ENCODE measurements at places on chromosomes 13 and 19.

GRCh38 chr19:14091081-14091812 lies 696 bp upstream of the SAMD1 start:
- DNase-seq: peak; percentile 80

- DNase-seq: peak; percentile 84
Observed at GRCh38 chr13:21176215-21176981, at the start of the genes MRPL57 and SKA3. TSS of gene MRPL57 (plus strand) at chr13:21176658. CDS start at chr13:21176917, 259 bp downstream. TSS of gene SKA3 (minus strand) at chr13:21176552. CDS start at chr13:21176477, 75 bp downstream.

DNA sequence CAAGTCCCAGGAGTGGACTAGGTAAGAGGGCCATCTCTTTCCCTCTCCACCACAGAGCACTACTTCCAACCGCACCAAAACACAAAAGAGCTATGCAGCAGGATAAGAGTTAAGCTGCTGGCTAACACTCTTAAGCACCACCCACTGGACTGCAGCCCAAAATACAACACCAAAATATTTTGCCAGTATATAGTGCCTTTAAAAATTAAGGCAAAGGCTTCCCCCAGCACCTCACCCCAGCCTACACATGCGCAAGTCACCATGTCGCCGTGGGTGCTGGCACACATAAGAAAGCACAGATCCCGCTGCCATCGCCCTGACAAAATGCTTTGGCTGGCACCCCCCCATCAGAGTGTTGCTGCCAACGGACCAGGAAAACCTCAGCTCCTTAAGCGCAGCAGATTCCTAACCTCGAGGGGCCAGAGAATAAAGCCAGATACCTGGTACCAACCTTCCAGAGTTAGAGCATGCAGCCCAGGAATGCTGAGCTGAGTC lies 608.3 kb downstream of the PCDH17 start:
- DNase-seq: no peak

GRCh38 chr13:45162194-45162593 lies 38.7 kb downstream of the KCTD4 start:
- no peak for DNase-seq

GRCh38 chr19:57934820-57935665 lies at the start of gene ZNF418:
TSS of gene ZNF418 (minus strand) at chr19:57935402. CDS start at chr19:57933822, 1,580 bp downstream.
- DNase-seq: peak; percentile 45

GRCh38 chr19:1855040-1855827 lies 7.0 kb upstream of the REXO1 start:
- no peak for DNase-seq

GRCh38 chr13:23630349-23631093 lies 60.3 kb downstream of the TNFRSF19 start:
- no peak for DNase-seq

- no peak for DNase-seq
Observed at GRCh38 chr13:33250609-33251008, 34.9 kb downstream of the STARD13 start.

DNA sequence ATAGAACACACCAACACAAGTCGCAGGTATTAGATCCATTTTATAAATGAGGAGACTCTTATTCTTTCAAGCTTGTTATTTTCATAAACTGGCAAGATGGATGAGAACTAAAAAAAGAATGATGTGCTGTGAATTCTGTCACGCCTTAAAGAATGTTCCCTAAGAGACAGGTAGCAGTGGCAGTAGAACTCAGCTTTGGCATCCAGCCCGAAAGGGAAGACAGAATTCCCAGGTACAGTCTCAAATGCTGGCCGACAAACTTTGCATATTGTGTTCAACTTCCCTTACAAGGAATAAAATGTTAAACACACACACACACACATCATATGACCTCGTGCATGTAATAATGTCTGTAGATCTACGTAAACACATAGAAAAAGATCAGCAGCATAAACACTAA lies 3.2 kb downstream of the TMEM272 start:
- DNase-seq: no peak

GRCh38 chr13:27395007-27395510 lies 29.4 kb upstream of the GTF3A start:
- no peak for DNase-seq

- DNase-seq: peak; percentile 52
Observed at GRCh38 chr19:37551129-37551993, 43.2 kb downstream of the ZNF571 start.

DNA sequence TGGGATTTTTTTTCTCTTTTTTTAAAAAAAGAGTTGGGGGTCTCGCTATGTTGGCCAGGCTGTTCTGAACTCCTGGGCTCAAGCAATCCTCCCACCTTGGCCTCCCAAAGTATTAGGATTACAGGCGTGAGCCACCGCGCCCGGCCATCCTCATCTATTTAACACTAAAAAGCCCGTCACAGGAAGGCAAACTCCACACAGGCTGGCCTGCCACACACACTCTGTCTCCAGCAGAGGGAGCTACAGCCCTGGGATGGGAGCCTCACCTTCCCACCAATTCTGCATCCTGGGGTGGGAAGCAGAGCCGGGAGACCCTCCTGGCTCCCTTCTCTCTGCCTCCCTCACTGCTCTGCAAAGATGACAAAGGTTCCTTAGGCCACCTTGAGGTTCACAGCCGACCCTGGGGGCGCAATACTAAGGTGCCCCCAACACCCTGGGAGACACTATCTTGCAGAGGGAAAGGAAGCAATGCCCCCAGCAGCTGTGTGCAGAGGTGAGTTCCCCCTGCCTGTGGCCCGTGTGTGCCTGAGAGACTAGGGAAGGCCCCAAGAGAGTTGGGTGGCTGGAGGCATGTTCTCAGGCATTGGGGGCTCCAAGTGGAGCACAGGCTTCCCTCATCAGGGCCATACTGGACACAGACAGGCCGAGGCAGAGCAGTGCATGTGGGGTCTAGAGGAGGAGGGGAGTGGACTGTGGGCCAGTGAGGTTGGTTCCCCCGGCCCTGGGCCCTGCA lies 27.4 kb upstream of the TIMM44 start:
- no peak for DNase-seq

- DNase-seq: no peak
Observed at GRCh38 chr19:44609219-44609618, 4.1 kb upstream of the IGSF23 start.

DNA sequence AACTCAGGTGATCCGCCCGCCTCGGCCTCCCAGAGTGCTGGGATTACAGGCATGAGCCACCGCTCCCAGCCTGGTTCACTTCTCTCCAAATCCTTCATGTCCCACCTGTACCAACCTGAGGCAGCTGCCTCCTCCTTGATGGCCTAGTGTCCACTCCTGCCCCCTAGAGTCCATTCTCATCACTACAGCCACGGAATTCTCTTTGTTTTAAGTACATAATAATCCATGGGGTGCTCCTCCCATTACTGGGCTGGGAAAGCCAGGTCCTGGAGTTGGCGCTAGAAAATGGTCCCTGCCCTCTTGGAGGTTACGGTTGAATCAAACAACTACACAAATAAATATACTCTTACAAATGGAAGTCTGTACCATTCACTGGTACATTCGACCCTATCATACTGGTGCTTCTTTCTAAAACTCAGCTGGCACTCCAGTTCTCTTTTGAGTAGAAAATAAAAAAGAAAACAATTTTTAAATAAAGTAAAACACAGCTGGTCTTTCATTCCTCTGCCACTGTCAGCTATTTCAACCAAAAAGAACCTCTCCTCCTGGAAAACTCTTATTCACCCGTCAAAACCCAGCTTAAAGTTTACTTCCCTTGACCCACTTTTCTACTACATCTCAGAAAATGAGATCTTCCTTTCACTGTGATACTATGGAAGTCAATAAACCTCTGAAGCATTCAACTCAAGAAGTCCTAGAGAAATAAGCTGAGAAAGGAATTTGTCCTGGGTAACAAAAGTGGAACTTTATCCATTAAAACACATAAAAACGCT lies 22.4 kb upstream of the ARHGEF18 start:
- no peak for DNase-seq

GRCh38 chr13:92901739-92902138 lies 324.9 kb upstream of the GPC6 start:
- no peak for DNase-seq

- peak; percentile 40 for DNase-seq
Observed at GRCh38 chr19:46954993-46955812, 64.4 kb upstream of the NPAS1 start.

GRCh38 chr13:94154367-94154766 lies 325.1 kb downstream of the DCT start:
- DNase-seq: no peak

DNA sequence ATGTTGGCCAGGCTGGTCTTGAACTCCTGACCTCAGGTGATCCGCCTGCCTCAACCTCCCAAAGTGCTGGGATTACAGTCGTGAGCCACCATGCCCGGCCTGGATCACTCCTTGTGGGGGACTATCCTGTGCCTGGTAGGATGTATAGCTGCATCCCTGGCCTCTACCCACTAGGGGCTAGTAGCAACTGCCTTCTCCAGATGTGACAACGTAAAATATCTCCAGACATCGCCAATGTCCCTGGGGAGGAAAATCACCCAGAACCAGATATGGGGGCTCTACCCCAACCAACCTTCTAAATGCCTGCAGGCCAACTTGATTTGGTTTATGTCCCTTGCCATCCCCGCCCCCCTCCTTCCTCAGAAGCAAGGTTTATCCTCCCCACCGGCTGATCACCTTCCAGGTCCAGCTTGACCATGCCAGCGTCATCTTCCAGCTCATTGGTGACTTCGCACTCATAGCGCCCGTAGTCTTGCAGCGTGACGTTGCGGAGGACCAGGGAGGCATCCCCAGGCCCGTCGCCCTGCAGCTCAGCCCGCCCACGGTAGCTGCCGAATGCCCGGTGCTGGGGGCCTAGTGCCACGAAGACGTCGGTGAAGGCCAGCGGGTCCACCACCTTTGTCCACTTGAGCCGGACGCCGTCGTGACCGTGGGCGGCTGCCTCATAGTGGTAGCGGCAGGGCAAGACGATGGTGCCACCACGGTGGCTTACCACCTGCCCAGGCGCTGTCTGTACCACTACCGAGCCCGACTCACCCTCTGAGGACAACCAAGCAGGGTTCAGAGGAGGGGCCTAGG lies 12.5 kb downstream of the TM6SF2 start:
- no peak for DNase-seq

GRCh38 chr19:51460164-51460992 lies 2.1 kb upstream of the SIGLEC8 start:
- no peak for DNase-seq

DNA sequence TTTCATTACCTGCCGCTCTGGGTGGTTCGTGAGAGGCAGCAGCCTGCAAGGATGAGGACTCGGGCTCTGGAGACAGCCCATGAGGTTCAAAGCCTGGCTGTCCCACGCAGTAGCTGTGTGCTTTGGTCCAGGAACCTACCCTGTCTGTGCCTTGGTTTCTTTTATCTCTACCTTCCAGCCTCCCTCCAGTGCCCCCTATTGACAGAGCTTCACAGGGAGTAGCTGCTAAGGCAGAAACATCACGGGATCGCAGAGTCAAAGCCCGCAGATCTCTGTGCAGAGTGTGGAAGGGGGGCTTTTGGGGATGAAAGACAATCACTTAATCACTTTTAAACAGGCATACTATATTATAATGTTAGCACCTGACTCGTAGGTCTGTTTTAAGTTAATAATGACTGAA lies 16.2 kb downstream of the ZNF71 start:
- no peak for DNase-seq

- DNase-seq: no peak
Observed at GRCh38 chr19:34881982-34882381, 44.7 kb upstream of the ZNF30 start.
